ENCODE measurements at places on chromosomes 11 and 22. TPM values are rescaled to one million over a fixed set of nuclear protein-coding genes. Genes with fewer than 3 reads are reported as not detected.

GRCh38 chr11:113817162-113817561, 37.6 kb downstream of the CLDN25 start:
- DNase-seq, result no peak

The C11orf65 gene
- 1.00 TPM for total RNA-seq

GRCh38 chr11:70692131-70692530, 293.8 kb downstream of the CTTN start:
- no peak for DNase-seq

GRCh38 chr11:121482231-121483129, 29.7 kb upstream of the SORL1-AS1 start:
- DNase-seq, result no peak

Measured in cerebellum (tissue), 4 donors.